Stimulated activated CD4-positive, alpha-beta T cell treated with anti-CD3 and anti-CD28 coated beads, Interleukin-1b, Interleukin-23, amount 100 ng/mL, for 48 hours (primary cell): ENCODE measurements at places on chromosomes 6 and 20.

DNA sequence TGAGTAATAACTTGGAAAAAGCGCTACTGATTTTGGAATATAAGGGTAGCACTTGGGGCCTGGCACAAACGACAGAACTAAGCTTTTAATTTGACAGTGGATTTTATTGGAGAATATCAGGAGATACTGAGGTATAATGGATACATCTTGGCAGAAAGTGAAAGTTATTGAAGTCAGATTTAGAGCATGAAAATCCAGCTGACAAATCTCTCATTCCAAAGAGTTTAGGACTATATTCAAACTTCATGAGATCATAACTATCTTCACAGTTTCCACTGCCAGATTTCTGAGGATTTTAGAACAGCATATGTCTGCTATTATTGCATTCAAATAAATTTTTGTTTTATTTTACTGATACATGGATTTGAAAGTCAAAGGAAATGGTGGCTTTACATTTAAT, 132.3 kb upstream of the THEMIS start:
- no peak for DNase-seq

DNA sequence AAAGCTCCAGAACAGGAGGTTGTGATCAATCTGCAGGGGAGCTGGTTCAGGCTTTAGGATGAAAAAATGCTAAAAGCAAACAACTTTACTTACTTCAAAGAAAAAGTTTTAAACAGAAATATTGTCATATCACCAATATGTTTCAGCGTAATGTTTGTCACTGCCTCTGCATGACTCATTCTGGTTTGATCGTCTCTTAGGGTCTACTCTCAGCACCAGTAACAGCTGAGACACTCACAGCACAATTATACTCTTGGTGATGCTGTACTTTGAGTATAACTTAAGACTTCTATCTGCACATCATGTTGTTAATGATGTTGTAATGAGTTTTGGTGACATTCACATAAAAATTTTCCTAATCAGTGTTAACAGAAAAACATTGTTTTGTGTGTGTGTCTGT, 665.4 kb downstream of the EPM2A start:
- no peak for DNase-seq

- no peak for DNase-seq
Measured at GRCh38 chr20:56843386-56843785, 214.3 kb downstream of the TFAP2C start.

DNA sequence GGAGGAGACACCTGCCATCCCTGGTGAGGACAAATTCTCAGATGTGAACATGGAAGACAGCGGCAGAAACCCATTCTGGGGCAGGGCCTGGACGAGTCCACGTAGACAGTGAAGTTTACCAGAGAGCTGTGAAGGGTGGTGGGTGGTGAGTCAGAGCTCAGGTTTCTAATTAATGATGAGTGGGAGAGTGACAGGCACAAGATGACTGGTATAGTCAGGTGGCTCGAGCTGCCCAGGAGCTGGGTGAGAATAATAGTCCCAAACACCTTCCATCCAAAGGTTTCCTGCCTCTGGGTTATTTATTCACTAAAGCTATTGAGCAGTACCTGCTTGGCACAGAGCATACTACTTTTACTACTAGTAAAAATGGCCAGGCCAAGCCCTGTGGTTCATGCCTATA, 6.0 kb downstream of the TLDC2 start:
- DNase-seq = no peak

GRCh38 chr6:64330694-64331307, 695.2 kb downstream of the PHF3 start:
- peak; percentile 34 for DNase-seq
